Lung microvascular endothelial cell (primary cell): ENCODE measurements at places on chromosomes 5 and 9. TPM values are rescaled to one million over a fixed set of nuclear protein-coding genes. Genes with fewer than 3 reads are reported as not detected.

CD14 gene
- total RNA-seq: 1.1 and 2.8 TPM in 2 replicates

HAND1 gene
- not detected in 2 replicates for total RNA-seq

HAVCR2 gene
- under 0.01 TPM in 1 of 2 replicates, not detected in the other for total RNA-seq

DNA sequence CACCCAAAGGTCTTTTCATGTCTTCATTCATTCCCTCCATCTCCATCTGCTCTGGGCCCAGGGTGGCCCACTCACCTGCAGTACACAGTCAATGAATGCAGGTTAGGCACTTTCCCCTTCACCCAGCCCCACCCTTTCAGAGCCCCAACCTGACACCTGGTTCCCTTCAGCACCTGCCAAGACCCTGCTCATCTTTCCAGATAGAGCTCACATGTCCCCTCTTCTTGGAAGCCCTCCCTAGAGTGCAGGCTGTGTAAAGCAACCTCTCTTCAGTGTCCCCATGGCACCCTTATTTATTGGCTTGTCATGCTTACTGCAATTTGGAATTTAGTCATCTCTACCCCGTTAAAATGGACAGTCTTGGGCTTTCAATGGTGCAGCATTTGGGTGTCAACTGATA is 13.0 kb upstream of the CPEB4 start:
- no peak for DNase-seq
